ENCODE measurements at places on chromosomes 16 and 17. TPM values are rescaled to one million over a fixed set of nuclear protein-coding genes. Genes with fewer than 3 reads are reported as not detected.

The GPT2 gene
- total RNA-seq, result 5.4 TPM

The PRCD gene
- total RNA-seq, result not detected

The KPNA2 gene
- 292 TPM for total RNA-seq

The PRSS36 gene
- total RNA-seq, result 1.3 TPM

- no peaks in the 10 kb centered on the region for H3K4me1 ChIP-seq
- H3K27ac ChIP-seq, result no peak overlapping the region
- no peaks in the 10 kb centered on the region for H3K36me3 ChIP-seq
- no peak overlapping the region for H3K4me3 ChIP-seq
Observed at GRCh38 chr17:53749178-53749577, 73.5 kb upstream of the KIF2B start.

DNA sequence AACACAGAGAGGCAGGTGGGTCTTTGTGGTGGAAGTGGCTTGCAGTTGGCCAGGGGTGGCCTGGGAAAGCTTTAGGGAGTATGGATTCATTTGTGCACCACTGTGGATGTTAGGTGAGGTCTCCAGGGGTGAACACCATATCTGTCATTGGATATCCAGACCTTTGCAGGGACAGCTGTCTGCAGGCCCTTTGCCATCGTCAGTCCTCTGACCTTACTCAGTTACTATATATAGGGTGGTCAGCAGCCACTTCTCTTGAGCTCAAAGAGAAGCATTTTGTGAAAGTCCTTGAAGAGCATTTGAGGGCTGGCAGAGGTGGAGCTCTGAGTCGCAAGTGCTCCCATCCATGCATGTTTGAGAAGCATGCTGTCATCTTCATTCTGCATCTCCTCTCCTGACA lies 40.4 kb downstream of the TMEM11 start:
- H3K27me3 ChIP-seq, result no peaks in the 10 kb centered on the region
- H3K4me3 ChIP-seq, result no peak overlapping the region
- H3K36me3 ChIP-seq, result peaks cover 8% of the 10 kb centered on the region
- peaks cover 2% of the 10 kb centered on the region for H3K4me1 ChIP-seq
- no peak for DNase-seq

GRCh38 chr17:49746791-49747490 lies 17.0 kb downstream of the FAM117A start:
- peak overlapping the region; percentile 89 for H3K27ac ChIP-seq
- H3K4me1 ChIP-seq, result peaks cover 80% of the 10 kb centered on the region
- DNase-seq, result peak; percentile 55
- H3K4me3 ChIP-seq, result peak overlapping the region; percentile 68
- H3K36me3 ChIP-seq, result peaks cover 34% of the 10 kb centered on the region

GRCh38 chr16:12146966-12147365 lies 170.4 kb downstream of the SNX29 start:
- H3K27me3 ChIP-seq, result no peaks in the 10 kb centered on the region
- no peak overlapping the region for H3K4me3 ChIP-seq
- no peak for DNase-seq
- no peak overlapping the region for H3K27ac ChIP-seq
- no peaks in the 10 kb centered on the region for H3K36me3 ChIP-seq
- peaks cover 16% of the 10 kb centered on the region for H3K4me1 ChIP-seq

DNA sequence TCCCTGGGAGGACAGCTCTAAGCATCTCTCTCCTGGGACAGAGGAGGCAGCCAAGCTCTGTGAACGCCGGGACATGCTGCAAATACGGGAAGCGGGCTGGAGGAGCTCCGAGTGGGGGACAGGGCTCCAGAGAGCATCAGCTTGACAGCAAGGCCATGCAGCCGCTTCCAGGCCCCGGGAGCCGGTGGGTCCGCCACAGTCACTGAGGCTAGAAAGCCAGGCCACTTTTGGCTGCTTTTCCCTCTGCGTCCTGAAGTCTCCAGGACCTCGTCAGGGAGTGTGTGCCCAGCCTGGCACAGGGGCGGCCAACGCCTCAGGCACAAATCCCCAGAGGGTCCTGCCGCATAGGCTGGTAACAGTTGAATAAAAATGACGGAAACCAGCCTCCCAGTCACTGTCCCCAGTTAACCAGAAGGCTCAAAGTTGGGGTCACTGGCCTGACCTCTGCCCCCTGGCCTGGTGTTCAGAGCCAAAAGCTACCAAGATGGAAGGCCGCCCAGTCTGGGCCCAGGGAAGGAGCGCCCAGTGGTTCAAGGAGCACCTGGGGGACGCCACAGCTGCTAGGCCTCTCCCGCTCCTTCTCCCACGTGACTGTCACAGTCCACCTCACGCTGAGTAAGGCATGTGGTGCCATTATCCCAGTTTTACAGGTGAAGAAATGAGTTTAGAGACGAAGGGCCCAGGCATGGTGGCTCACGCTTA lies 3.2 kb upstream of the TRIM65 start:
- H3K4me1 ChIP-seq, result peaks cover 24% of the 10 kb centered on the region
- no peak for DNase-seq
- H3K27me3 ChIP-seq, result no peaks in the 10 kb centered on the region
- peak overlapping the region; percentile 6 for H3K27ac ChIP-seq
- peaks cover 43% of the 10 kb centered on the region for H3K36me3 ChIP-seq

GRCh38 chr16:72210555-72210954 lies 38.6 kb upstream of the PMFBP1 start:
- H3K4me3 ChIP-seq, result no peak overlapping the region
- H3K4me1 ChIP-seq, result peaks cover 10% of the 10 kb centered on the region
- DNase-seq, result no peak
- peaks cover 4% of the 10 kb centered on the region for H3K36me3 ChIP-seq

DNA sequence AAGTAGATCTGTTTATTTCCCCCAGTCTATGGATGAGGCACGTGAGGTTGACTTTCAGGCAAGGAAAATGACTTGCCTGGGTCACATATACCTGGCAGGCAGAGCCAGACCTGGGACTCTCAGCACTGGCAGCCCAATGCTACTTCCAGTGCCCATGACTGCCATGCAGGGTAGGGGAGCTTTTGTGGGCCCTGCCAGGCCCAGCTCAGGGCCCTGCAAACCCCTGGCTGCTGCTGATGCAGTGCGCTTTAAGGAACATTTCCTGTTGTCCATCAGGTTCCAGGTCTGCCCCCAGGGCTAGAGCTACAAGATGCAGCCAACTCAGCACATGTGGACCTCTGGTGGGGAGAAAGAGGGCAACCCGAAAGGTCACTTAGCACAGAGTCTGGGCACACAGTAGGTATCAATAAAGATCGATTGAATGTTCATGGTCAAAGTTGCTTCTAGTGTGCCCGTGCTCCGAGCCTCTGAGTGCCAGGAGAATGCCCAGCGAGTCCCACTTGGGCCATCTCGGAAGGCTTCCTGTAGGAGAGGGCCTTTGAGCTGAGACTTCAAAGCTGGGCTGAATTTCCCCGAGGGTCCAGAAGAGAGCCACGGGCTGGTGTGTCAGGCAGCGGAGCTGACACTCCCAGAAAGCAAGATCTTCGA lies 513 bp upstream of the TBX21 start:
- H3K27ac ChIP-seq, result peak overlapping the region; percentile 87
- H3K27me3 ChIP-seq, result no peaks in the 10 kb centered on the region

DNA sequence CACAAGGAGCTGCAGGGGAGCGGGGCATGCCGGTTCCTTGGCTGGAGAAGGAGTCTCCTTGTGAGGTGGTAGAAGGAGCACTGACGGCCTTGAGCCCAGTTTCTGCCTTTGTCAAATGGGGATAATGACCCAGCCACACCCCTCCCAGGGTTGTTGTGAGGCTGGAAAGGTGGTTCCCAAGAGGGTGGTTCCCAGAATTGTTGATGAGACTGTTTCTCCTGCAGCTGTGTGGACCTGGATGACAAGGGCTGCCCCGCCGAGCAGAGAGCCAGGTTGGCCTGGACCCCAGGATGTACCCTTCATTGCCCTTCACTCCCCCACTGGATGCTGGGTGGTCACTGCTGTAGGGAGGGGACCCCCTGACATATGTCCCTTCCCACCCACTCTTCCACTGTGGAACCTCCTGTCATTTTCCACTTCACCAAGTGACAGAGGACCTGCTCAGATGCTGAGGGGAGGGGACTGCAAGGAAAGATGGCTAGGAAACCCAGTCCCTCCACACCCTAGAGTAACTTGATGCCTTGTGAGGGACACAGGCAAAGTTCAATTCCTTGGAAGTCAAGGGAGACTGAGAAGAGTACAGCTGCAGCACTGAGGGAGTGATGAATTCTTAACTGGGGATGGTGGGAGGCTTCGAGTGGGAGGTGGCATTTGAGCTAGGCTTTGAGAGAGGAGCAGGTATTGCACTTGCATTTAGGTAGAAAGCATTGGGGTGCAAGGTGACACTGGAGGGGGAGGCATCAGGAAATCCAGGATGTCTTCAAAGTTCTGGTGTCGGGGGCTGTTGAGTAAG lies 10.6 kb downstream of the MIEN1 start:
- H3K36me3 ChIP-seq, result no peaks in the 10 kb centered on the region
- no peaks in the 10 kb centered on the region for H3K4me1 ChIP-seq
- DNase-seq, result no peak
- no peaks in the 10 kb centered on the region for H3K27me3 ChIP-seq

GRCh38 chr16:55418586-55418985 lies 60.4 kb upstream of the MMP2 start:
- DNase-seq, result no peak
- no peaks in the 10 kb centered on the region for H3K36me3 ChIP-seq
- H3K4me1 ChIP-seq, result no peaks in the 10 kb centered on the region
- peaks cover 5% of the 10 kb centered on the region for H3K27me3 ChIP-seq
- no peak overlapping the region for H3K27ac ChIP-seq
- no peak overlapping the region for H3K4me3 ChIP-seq

GRCh38 chr16:53672461-53672860 lies 31.2 kb downstream of the RPGRIP1L start:
- no peaks in the 10 kb centered on the region for H3K36me3 ChIP-seq
- DNase-seq, result no peak
- no peak overlapping the region for H3K27ac ChIP-seq
- no peaks in the 10 kb centered on the region for H3K27me3 ChIP-seq
- H3K4me1 ChIP-seq, result no peaks in the 10 kb centered on the region

- peaks cover 6% of the 10 kb centered on the region for H3K4me1 ChIP-seq
- H3K36me3 ChIP-seq, result no peaks in the 10 kb centered on the region
- peaks cover 10% of the 10 kb centered on the region for H3K27me3 ChIP-seq
Observed at GRCh38 chr17:74442670-74443515, 11.0 kb downstream of the GPRC5C start.

DNA sequence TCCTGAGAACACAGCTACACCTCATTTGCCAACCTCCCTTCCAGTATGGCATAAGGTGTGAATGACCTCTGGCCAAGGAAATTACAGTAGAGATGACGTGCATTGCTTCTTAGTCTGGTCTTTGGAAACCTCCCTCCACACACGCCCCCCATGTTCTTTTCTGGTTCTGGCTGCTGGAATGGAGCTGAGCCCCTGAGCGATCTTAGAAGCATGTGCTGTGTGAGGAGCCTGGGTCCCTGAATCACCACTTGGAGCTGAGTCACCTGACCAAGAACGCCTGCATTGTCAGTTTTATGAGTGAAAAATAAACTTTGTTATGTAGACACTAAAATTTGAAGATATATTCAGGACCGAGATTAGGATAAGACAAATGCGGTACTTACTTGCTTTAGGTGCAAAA lies 51.4 kb downstream of the HS3ST3A1 start:
- no peaks in the 10 kb centered on the region for H3K4me1 ChIP-seq
- no peak overlapping the region for H3K4me3 ChIP-seq
- H3K27ac ChIP-seq, result no peak overlapping the region
- H3K36me3 ChIP-seq, result no peaks in the 10 kb centered on the region

GRCh38 chr16:73047536-73048291 lies at the start of gene ZFHX3:
TSS of gene ZFHX3 (minus strand) at chr16:73048128. CDS start at chr16:72960145, 87,983 bp downstream.
- H3K36me3 ChIP-seq, result no peaks in the 10 kb centered on the region
- no peak within 1 kb of the TSS for H3K27ac ChIP-seq
- DNase-seq, result peak; percentile 65

DNA sequence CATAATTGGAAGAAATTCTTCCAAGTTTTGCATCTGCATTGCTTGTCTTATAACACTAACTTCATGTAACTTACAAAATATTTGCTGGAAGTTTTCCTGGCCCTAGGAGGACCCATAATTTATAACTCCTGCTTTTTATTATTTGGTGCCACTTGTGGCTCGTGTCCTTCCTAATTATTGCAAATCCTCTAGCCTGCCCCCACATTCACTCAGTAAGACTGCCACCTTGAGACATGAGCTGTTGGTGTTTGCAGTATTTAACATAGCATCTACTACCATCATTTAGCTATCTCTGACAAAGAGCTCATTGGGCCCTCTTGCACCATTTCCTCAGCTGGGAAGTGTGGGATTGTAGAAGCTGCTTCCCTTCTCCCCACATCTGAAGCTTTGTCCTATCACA lies 49.5 kb downstream of the FTO start:
- no peaks in the 10 kb centered on the region for H3K27me3 ChIP-seq
- no peak overlapping the region for H3K4me3 ChIP-seq
- no peak overlapping the region for H3K27ac ChIP-seq
- H3K36me3 ChIP-seq, result no peaks in the 10 kb centered on the region
- DNase-seq, result no peak

- no peak for DNase-seq
- H3K36me3 ChIP-seq, result peaks cover 45% of the 10 kb centered on the region
- H3K27me3 ChIP-seq, result peaks cover 34% of the 10 kb centered on the region
Observed at GRCh38 chr16:75379339-75379738, 54.0 kb downstream of the CFDP1 start.
